Psoas muscle (tissue), 8 donors: ENCODE measurements at places on chromosomes 5 and 9.

DNA sequence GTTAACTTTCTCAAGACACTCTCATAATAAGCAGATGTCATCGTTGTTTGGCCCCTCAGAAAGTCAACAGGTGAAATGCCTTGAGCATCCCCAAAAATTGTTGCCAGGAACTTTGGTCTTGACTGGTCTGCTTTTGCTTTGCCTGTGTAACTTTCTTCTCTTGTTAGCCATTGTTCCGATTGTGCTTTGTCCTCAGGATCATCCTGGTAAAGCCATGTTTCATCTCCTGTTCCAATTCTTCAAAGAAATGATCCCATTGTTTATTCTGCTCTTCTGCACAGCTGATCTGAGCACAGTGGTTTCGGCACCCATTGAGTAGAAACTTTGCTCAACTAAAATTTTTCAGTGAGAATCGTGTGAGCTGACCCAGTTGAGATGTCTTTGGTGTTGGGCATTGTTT is 8.1 kb upstream of the ZBED3 start:
- DNase-seq: no peak

- DNase-seq: no peak
These were observed 10.5 kb upstream of the B4GALT1 start for GRCh38 chr9:33177639-33178038.

DNA sequence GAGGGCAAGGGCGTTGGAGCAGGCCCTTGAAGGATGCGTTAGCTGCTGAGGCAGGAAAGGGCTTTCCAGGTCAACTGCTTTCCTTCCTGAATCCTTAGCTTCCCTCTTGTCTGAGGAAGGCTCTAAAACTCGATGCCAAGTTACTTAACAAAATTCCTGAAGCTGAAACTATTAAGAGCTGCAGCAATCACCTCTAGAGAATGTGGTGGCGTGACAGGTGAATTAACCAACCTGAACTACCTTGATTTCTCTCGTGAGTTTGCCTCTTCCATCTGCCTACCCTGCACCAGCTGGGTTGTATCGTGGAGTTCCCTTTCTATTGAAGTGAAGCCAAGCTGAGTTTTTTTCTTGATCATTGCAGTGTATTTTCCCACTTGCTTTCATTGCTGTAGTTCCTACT is 96.1 kb downstream of the PDE8B start:
- no peak for DNase-seq

DNA sequence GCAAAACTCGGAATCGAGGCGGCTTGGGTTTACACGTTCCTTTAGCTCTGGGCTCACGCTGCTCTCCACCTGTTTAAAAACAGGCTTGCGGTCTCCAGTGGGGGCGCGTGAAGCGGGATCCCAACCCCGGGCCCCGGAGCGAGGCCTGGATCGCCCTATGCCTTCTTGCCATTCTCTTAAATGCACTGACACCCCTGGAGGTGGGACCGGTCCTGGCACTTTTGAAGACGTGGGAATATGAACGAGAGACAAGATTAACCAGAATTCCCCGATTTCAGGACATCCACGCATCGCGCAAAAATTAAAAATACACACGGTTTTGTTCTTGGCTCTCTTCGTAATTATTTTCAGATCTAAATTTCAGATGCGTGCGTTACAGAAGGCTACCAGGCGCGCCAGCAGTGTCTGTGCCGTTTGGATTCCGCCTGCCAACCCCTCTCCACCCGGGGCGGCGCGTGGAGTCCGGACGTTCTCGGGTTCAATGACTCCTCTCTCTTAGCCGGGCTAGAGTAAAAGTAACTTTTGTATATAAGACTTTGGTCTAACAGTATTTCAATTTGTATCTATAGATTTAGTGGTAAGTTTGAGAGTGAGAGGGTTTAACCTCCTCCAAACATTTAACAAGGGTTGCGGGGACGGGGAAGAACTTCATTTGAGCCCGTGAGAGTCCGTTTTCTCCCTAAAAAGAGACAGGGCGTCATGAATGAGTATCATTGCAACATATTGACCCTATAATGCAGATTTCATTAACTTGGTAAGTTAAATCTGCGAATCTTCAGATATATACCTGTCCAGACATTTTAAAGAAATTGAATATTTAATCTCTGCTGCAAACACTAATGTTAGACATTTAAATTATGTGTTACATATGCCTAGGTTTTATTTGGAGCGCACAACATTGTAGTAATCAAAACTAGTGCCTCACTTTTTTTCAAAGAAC is 3.8 kb downstream of the FOXD1 start:
- no peak for DNase-seq

DNA sequence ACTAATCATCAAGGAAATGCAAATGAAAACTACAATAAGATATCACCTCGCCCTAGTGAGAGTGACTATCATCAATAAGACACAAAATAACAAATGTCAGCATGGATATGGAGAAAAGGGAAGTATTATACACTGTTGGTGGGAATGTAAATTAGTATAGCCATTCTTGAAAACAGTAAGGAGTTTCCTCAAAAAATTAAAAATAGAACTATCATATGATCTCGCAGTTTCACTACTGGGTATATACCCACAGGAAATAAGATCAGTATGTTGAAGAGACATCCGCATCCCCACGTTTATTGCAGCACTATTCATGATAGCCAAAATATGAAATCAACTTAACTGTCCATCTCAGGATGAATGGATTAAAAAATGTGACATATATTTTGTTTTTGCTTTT is 31.6 kb upstream of the STK32A start:
- DNase-seq: no peak

- no peak for DNase-seq
These were observed 331.0 kb upstream of the EDIL3 start for GRCh38 chr5:84715686-84716085.

DNA sequence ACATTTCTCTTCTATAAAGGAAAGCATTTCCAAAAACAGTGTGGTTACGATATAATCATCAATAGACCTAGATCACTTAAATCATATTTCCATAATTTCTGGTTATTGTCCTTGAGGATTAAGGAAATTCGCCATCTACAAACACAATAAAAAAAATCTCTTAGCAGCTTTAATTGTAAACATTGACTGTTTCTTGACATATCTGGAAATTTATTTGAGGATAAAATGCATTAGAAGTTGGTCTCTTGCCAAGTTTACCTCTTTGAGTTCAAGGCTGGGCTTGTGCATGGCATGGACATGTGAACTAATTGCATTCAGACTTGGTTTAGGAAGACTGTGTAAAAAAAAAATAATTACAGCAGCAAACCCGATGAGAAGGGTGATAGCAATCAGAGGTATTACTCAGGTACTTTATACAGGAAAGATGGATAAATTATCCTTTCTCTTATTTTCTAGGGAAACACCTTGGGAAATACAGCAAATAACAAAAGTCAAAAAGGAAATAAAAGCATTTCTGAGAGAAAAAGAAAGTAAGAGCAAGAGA is 237.9 kb downstream of the SLF1 start:
- no peak for DNase-seq

GRCh38 chr9:124800306-124801259 is 23.6 kb downstream of the OLFML2A start:
- no peak for DNase-seq
